ENCODE measurements at places on chromosomes 4 and X.

- DNase-seq, result no peak
Observed at GRCh38 chrX:111114806-111115205, 18.8 kb downstream of the PAK3 start.

GRCh38 chr4:85406185-85406584, 68.8 kb upstream of the ARHGAP24 start:
- DNase-seq, result no peak

GRCh38 chr4:75555294-75556164, at the start of gene ODAPH:
Gene ODAPH, plus strand, starts transcription at chr4:75556066. Its CDS starts 17 bp downstream, at chr4:75556083.
- no peak for DNase-seq

DNA sequence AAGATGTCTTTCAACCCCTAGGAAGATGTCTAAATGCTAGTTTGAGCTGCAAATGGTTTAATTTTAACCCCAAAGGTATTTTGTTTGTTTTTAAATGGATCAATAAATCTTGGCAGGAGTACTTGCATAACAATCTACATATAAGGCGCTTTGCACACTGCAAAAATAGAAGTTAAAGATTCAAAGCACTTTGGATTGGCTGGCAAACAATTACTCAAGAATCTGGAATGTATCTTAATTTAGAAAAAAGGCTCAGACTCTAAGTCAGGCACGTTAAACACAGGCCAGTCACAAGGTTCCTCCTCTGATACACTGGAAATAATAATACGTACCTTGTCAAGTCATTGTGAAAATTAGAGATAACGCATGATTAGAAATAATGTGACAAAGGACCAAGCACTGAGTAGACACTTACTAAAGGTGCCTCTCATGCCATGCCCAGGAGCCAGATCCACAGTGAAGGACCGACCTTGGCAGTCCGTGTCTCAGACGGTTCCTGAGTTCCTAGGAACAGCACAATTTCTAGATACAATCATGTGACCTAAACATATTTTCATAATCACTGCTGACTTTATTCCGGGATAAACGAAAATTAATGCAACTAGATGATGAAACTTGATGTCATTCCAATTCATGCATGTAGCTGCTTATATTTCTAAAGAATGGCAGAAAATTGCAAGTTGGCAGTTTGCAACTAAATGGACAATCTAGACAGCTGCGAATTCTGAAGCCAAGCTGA, 49.6 kb downstream of the PROM1 start:
- no peak for DNase-seq

- DNase-seq, result no peak
Observed at GRCh38 chrX:81261576-81261975, 59.7 kb downstream of the SH3BGRL start.

GRCh38 chr4:68373513-68373912, 23.6 kb upstream of the YTHDC1 start:
- peak; percentile 60 for DNase-seq

DNA sequence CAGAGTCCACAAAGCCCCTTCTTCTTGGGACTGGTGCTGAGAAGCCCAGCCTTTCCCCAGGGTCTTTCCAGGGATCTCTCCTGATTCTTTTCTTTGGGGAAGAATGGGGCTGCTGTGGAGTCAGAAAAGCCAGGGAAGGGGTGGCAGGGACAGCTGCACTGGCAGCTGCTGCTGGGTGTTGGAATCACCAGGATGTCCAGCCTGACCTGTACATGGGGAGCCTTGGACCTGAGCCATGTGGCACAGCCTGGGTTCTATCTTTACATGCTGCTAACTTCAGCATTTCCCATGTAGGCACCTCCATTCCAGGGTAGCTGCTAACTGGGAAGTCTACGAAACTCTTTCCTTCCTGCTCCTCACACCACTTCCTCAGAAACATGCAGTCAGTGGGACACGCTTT, 36.0 kb downstream of the MED28 start:
- no peak for DNase-seq

DNA sequence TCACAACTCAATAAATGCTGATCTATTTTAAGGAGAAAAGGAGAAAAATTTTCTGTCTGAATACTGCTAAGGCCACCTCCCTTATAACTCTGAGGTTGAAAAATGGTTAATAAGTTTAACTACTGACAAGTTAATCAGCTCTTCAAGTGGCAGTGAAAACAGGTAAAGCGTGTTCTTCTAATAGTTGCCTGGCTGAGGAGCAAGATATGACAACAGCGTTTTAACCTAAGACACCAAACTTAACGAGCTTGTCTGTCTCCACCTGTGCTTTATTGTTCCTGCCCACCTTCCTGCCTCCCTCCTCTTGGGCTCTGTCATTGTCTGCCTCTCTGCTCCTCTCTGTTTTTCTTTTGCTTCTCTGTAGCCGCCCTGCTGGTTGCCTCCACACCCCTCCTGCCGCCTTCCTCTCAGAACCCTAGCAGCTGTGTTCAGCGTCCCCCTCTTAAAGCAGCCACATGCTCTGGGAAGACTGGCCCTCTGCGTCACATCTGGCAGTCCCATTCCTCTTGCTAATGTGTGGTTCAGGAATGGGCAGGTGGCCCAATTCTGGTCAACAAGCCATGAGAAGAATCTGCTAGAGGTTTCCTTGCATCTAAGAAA, 4.3 kb upstream of the TSPAN5 start:
- DNase-seq, result peak; percentile 62

- DNase-seq, result no peak
Observed at GRCh38 chrX:47690175-47690574, 31.2 kb upstream of the UXT start.

DNA sequence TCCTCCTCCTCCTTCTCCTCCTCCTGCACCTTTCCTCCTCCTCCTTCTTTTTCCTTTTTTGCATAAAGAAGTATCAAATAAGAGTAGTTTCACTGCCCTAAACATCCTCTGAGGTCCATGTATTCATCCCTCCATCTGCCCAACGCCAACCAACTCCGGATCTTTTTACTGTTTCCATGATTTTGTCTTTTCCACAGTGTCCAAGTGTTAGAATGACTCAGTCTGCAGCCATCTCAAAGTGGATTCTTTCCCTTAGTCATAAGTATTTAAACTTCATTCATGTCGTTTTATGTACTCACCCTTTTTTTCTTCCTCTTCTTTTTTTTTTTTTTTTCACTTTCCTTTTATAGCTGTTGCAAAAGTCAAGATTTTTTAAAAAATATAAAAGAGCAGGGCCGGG, 12.9 kb downstream of the CSF2RA start:
- no peak for DNase-seq

GRCh38 chrX:49184294-49185281, 1.6 kb downstream of the PRICKLE3 start:
- DNase-seq, result no peak

DNA sequence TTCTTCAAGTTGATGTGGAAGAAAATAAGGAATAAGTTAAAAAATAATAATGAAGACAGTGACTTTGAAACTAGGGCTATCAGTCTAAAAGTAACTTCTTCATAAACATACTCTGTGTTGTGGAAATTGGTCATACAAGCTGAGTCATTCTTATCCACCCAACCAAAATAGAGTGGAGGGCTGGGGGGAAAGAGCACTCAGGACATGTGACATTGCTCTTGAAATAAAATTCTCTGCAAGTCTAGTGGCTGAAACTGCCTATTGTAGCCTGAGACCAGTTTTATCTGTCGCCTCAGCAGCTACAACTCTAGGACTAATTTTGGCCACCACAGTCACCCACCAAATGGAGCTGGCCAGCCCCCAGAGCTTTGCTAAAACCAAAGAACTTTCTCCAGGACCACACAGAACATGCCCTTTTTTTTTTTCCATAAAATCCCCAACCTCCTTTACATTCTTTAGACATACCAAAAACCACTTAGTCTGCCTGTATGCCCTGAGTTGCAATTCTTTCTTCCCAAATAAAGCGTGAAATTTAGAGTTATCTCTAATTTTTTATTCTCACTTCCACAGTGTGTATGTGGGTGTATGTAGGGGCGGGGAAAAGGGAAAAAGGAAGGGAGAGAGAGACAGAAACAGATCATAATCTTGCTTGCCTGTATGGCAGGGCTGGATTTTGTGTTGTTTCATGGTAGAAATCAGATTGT, 23.0 kb upstream of the SLC25A4 start:
- DNase-seq, result no peak

- no peak for DNase-seq
Observed at GRCh38 chrX:153305972-153306371, 15.6 kb downstream of the PNMA6F start.

GRCh38 chrX:38214551-38215531, 5.8 kb downstream of the SRPX start:
- no peak for DNase-seq

DNA sequence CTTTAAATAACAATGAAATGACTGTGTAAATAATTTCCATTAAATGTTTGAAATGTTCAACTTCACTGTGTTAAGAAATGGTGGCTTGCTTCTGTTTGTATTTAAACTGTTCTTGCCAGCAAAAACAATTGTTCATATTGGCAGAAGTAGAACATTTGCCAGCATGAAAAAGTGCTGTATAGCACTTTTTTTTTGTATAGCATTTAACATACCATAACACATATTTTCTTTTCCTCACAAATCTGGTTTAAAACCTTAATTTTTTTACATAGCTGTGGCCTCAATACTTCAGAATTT, 94.1 kb downstream of the COX18 start:
- no peak for DNase-seq

GRCh38 chrX:18549643-18550042, 122.3 kb downstream of the RS1 start:
- no peak for DNase-seq

- no peak for DNase-seq
Observed at GRCh38 chrX:42456176-42456700, 321.7 kb downstream of the PPP1R2C start.

DNA sequence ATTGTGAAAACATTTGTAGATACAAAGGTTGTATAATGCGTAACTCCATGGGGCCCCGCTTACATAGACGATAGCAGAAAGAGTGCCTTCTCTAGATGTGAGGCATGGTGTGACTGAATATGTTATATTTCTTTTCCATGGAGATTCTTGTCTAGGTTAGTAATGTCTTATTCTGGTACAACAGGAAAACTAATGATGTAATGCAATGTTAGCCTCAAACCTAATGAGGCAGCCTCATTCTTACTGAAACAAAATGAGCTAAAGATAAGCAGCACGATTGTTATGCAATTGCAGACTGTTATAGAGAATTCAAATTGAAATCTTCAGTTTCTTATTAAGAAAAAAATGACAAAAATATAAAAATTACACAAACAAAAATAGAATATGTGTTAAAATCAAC, 171.1 kb upstream of the ANKRD50 start:
- no peak for DNase-seq

GRCh38 chr4:123524958-123525628, 128.5 kb downstream of the SPRY1 start:
- no peak for DNase-seq

GRCh38 chrX:75673468-75673867, 111.6 kb downstream of the MAGEE2 start:
- DNase-seq, result no peak

DNA sequence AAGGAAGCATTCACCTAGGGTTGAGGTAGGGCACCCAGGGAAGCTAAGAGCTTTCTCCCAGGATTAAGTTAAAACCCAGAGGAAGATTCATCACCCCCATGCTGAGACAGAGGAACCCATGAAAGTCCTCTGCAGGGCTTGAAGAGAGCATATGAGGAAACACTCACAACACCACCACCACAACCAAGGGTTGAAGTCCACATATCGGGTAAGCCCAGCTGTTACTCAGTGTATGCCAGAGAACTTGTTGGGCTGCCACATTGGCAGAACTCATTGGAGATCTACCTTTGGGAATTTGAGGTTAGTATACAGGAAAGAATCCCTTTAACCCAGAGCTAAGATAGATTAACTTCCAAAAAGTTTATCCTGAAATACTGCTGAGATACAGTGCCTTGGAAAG, 75.1 kb downstream of the INTS6L start:
- no peak for DNase-seq

DNA sequence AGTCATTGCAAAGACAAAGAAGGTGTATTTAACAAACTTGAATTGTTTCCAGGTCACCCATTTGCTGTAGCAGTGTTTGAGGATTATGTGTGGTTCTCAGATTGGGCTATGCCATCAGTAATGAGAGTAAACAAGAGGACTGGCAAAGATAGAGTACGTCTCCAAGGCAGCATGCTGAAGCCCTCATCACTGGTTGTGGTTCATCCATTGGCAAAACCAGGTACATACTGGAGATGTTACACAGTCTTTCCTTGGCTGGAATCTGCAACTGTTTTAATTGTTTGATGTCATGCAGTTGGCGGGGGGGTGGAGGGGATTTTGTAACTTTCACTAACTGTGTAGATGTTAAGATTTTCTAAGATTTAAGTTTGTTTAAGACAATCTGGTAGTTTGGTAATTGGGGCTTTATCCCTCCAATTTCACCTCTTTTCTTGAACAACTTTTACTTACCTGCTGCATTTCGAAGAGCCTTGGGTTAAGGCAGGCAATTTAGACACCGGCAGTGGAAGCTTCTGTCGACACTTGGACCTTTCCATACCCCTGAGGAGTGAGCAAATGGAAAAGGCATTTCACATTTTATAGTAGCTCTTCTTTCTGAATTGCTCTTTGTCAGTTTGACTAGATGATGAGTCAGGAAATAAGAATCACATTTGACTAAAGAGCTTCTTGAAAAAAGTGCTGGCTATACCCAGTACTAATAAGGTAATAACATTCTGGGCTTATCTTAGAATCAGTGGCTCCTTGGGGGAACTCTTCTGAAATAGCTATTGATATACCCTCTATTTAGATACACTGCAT, 67.4 kb downstream of the EGF start:
- no peak for DNase-seq

- no peak for DNase-seq
Observed at GRCh38 chrX:10441464-10441863, 178.9 kb downstream of the MID1 start.

- no peak for DNase-seq
Observed at GRCh38 chr4:36844448-36844847, 400.1 kb upstream of the NWD2 start.

- no peak for DNase-seq
Observed at GRCh38 chr4:86117705-86118302, 242.0 kb downstream of the MAPK10 start.

GRCh38 chr4:10504570-10505179, 47.4 kb upstream of the ZNF518B start:
- DNase-seq, result no peak

DNA sequence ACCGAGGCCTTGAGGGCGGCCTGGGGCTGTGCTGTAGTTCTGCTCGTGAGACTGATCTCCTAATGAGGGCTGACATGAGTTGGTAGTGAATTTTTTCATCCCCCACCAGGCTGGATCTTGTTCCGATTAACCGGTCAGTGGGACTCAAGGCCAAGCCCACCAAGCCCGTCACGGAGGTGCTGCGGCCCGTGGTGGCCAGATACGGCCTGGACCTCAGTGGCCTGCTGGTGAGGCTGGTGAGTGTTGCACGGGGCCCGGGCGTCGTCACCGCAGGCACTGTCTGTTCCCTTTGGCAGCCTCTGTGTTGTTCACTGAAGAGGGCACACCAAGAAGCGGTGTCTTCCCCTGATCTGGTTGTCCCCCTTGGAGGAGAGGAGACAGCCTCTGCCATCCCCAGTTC, 18.4 kb upstream of the HGFAC start:
- no peak for DNase-seq

DNA sequence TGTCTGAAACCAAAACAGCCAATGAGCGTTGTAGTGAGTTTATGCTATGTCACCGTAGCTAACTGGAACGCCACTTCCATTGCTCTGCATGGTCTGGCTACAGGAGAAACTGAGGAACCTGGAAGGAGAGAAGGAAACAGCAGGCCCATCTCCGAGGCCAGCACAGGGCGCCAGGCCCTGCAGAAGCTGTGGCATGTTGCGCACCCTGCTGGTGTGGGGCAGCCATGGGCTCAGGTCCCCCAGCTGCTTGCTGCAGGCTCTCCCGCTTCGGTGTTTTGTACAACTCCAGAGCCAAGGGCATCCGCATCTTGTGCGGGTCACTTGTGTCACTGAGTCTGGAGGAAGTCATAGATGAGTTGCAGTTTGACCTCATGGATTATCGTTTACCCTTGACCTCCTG, 89.2 kb downstream of the AFAP1 start:
- DNase-seq, result no peak
